ENCODE measurements at places on chromosomes 2 and 18.

DNA sequence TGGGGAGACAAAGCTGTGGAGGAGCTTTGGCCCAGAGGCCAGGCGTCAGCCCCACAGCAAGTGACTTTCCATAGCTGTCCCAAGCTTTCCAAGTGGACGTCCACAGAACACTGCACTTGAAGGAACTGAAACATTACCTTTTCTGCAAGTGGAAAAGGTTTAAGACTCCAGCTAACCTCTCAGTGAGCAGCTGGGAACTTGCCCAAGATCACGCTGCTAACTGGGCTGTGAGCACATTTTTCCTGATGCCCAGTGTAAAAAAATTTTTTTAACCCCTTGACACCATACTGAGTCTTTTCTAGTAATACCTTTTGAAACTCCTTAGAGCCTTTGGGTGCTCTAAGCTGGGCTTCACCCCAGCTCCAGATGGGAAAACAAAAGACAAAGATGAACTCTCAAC, 256.7 kb downstream of the HAUS1 start:
- no peak overlapping the region for H3K27ac ChIP-seq
- no peak for DNase-seq
- H3K36me3 ChIP-seq = no peaks in the 10 kb centered on the region
- H3K4me3 ChIP-seq = no peak overlapping the region

DNA sequence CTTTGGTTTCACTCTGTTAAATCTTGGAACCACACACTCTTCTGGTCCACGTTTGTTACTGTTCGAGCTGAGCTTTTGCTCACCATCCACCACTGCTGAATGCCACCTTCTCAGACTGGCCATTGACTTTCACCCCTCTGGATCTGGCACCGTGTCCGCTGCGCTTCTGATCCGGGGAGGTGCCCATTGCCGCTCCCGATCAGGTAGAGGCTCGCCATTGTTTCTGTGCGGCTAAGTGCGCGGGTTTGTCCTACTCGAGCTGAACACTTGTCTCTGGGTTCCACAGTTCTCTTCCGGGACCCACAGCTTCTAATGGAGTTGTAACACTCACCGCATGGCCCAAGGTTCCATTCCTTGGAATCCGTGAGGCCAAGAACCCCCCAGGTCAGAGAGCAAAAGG, 72.8 kb downstream of the LCLAT1 start:
- no peak for DNase-seq
- no peaks in the 10 kb centered on the region for H3K27me3 ChIP-seq
- H3K27ac ChIP-seq = no peak overlapping the region
- peaks cover 1% of the 10 kb centered on the region for H3K4me1 ChIP-seq
- H3K4me3 ChIP-seq = no peak overlapping the region
- no peaks in the 10 kb centered on the region for H3K36me3 ChIP-seq

DNA sequence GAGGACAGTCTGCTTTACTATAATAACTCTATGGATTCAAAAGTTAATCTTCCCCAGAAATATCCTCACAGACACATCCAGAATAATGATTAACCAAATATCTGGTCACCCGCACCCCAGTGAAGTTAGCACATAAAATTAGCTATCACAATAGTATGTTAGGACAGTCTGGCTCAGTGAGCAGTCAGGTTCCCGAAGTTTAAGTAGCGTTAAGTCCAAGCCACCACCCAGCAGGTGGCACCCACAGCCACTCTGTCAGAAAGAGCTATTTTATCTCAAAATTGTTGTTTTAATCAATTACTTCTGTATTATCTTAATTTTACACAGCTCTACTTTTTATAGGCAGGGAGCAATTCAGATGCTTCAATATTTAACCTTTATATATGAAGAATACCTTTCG, 537.5 kb downstream of the MBD2 start:
- no peaks in the 10 kb centered on the region for H3K4me1 ChIP-seq
- H3K27ac ChIP-seq = no peak overlapping the region
- no peaks in the 10 kb centered on the region for H3K27me3 ChIP-seq

GRCh38 chr18:10100941-10101701, 187.3 kb downstream of the VAPA start:
- H3K36me3 ChIP-seq = no peaks in the 10 kb centered on the region
- no peak for DNase-seq
- H3K27me3 ChIP-seq = no peaks in the 10 kb centered on the region
- H3K4me3 ChIP-seq = no peak overlapping the region
- H3K27ac ChIP-seq = no peak overlapping the region

- H3K36me3 ChIP-seq = peaks cover 4% of the 10 kb centered on the region
- no peaks in the 10 kb centered on the region for H3K27me3 ChIP-seq
- H3K4me3 ChIP-seq = peak overlapping the region; percentile 81
- peak overlapping the region; percentile 90 for H3K27ac ChIP-seq
- peaks cover 14% of the 10 kb centered on the region for H3K4me1 ChIP-seq
These were observed 647 bp downstream of the PSME4 start for GRCh38 chr2:53969968-53970723.

- no peaks in the 10 kb centered on the region for H3K36me3 ChIP-seq
- no peak overlapping the region for H3K4me3 ChIP-seq
- H3K27ac ChIP-seq = no peak overlapping the region
- no peaks in the 10 kb centered on the region for H3K27me3 ChIP-seq
These were observed 489.7 kb downstream of the EIPR1 start for GRCh38 chr2:2887772-2888387.

DNA sequence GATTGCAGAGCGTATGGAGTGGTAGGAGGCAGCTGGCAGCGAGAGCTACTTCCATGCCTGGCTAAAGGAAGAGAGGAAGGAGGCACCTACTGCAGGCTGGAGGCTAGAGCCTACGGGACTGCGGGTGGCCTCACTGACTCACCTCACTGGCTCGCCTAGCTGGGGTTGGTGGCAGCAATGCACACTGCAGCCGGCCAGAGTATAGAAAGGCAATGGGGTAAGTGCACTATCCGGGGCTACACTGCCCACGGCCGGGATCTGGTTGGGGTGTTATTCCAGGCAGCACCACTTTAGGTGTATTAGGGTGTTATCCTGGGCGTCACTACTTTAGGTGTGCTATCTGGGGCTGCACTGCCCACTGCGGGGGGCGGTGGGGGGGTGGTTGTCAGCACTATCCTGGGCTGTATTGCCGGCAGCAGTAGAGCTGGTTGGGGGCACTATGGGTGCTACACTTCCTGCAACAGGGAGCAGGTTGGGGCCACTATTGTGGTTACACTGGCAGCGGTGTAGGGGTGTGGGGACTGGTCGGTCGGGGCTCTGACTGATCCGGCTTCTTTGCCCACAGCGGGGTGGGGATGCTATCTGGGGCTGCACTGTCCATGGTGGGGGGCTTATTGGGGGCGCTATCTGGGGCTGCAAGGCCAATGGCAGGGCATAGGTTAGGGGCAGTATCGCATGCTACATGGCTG, 33.3 kb upstream of the ANKRD62 start:
- H3K27ac ChIP-seq = no peak overlapping the region
- DNase-seq = no peak
- H3K4me1 ChIP-seq = no peaks in the 10 kb centered on the region
- no peaks in the 10 kb centered on the region for H3K36me3 ChIP-seq

- H3K4me1 ChIP-seq = no peaks in the 10 kb centered on the region
- DNase-seq = no peak
- H3K4me3 ChIP-seq = no peak overlapping the region
- H3K36me3 ChIP-seq = peaks cover 5% of the 10 kb centered on the region
- no peak overlapping the region for H3K27ac ChIP-seq
These were observed 135.8 kb downstream of the CABLES1 start for GRCh38 chr18:23270986-23271680.
